ENCODE measurements at places on chromosomes 2 and 18.

GRCh38 chr2:223877721-223878410 lies 40.5 kb upstream of the AP1S3 start:
- no peak for DNase-seq

GRCh38 chr18:41871229-41872000 lies 83.6 kb upstream of the PIK3C3 start:
- DNase-seq: no peak

- DNase-seq: no peak
Observed at GRCh38 chr2:8576525-8577167, 105.2 kb upstream of the ID2 start.

DNA sequence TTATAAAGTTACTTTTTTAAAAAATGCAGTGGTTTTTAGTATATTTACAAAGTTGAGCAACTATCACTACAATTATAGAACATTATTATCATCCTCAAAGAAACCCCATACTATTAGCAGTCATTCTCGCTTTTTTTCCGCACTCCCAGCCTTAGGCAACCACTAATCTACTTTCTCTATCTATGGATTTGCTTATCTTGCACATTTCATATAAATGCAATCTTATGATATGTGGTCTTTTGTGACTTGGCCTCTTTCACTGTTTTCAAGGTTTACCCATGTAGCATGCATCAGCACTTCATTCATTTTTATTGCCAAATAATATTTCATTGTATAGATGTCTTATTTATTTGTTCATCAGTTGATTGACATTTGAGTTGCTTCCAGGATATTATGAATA lies 273.4 kb downstream of the AGPS start:
- no peak for DNase-seq

DNA sequence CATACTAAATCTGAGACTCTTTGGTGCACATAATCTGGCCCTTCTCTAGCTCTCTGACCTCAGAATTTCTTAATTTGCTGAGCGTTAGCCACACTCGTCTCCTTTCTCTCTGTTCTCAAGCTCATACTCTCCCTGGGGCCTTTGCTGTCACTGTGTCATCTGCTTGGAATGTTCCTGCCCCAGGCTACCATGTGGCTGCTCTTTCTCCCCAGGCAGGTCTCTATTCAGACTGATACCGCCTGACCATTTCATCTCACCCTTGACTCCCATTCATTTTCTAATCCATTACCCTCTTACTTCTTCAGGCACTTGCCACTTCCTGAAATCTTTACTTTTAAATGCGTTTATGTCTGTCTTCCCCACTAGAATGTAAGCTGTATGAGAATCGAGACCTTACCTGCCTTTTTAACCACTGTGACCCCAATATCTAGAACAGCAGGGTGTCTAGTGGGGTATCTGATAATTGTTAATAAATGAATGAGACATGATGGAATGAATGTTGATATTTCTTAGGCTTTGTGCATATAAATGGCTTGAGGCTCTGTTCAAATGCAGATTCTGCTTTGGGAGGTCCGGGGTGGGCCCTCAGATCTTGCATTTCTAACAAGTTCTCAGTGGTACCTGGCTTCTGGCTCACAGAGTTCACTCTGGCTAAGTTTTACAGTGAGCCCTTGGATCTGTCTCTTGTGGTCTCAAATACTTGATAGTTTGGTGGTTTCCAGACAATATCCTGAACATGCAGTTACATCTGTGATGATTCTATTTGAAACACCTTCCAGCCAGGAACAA lies 89.9 kb upstream of the EPC2 start:
- DNase-seq: no peak

- DNase-seq: no peak
Observed at GRCh38 chr2:10963155-10963554, 51.4 kb downstream of the KCNF1 start.
